Activated CD4-positive, alpha-beta T cell treated with anti-CD3 and anti-CD28 coated beads, Interleukin-2, amount 50 U/mL, for 4 hours (primary cell): ENCODE measurements at places on chromosomes 1 and 21.

- DNase-seq: no peak
Observed at GRCh38 chr1:76868154-76868882, 1.0 kb downstream of the ST6GALNAC5 start.

DNA sequence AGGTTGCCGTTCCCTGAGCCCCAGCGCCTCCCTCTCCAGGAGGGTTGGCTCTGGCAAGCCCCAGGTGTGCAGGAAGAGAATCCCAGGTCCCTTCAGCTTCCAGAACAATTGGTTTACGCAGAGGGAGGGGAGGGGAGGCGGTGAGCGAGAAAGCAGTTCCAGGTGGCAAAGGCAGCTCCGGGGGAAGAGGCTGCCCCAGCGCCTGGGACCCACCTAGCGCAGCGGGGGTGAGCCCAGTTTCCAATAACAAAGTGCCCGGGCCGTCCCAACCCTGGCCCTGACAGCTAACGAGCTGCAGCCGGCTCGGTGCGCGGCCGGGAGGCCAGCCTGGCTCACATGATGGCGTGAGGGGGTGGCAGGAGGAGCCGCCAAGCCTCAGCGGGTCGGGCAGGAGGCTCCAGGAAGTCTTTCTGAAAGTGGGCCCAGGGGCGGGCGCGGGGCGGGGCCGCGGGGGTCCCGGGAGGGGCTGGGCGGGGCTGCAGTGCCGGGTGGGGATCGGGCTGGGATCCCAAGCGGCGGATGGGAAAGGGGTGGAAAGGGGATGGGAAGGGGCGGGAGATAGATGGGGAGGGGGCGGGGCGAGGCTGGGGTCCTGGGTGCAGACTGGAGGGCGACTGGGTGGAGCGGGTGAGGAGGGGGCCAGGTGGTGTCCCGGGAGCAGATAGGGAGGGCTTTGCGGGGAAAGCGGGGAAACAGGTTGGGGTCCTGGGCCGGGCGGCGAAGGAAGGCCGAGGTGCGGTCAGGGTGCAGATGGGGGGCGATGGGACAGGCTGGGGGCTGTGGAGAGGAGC lies 22.8 kb downstream of the DHRS3 start:
- no peak for DNase-seq

GRCh38 chr1:182845894-182846293 lies 6.7 kb downstream of the DHX9 start:
- DNase-seq: no peak

DNA sequence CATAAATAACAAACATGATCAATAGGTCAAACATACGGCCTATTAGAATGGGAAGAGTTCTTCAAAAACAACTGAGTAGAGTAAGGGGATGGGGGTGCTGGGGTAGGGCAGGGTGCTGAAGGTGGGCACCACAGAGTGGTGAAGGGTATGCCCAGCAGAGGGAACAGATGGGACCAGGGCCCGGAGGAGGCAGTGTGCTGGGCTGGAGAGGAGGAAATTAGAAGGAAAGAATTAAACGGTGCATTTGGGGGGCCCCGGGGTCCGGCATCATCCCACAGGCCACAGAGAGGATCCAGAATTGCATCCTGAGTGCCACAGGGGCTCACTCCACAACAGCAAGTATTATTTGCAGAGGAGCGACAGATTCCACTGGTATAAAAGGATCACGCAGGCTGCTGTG lies 94.5 kb downstream of the GLIS1 start:
- DNase-seq: no peak

GRCh38 chr1:30816211-30817076 lies 58.9 kb upstream of the LAPTM5 start:
- DNase-seq: no peak

- no peak for DNase-seq
Observed at GRCh38 chr21:35208810-35209517, 159.9 kb upstream of the RUNX1 start.
